ENCODE measurements at places on chromosomes 2 and 18.

DNA sequence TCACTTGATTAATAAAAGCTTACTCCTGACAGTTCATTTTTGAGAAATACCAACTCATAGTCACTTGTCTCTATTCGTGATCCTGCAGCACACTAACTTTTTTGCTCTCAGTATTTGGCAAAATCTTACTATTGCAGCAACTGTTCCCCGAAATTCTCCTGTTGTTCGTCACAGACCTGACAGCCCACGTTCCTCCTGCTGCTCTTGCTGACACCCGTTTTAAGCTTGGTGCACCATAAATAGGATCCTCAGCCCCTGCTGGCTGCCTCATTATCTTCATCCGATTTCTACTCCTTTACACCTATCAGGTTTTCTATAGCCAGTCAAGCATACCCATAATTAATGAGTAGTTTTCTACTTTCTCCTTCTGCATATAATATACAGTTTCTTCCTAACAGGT, 368.8 kb downstream of the PLCL1 start:
- DNase-seq, result no peak

DNA sequence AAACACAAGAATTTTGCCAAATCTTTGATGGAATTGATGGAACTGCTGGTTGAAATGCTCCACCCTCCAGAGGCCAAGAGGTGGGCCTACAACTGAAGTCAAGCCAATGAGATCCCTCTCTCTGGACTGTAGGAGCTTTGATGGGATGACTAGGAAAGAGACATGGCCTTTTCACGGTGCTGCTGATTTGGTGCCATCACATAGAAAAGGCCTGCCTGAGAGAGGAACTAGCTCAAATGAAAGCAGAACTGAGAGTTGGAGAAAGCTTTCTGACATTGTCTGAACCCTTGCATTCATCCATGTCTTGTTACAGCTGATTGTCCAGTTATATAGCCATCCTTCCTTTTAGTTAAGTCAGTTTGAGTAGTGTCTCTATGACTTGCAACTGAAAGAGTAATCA, 283.8 kb upstream of the LYPD1 start:
- no peak for DNase-seq

GRCh38 chr2:179424571-179424970, 159.9 kb upstream of the SESTD1 start:
- no peak for DNase-seq

GRCh38 chr2:10019602-10020400, 23.5 kb upstream of the KLF11 start:
- no peak for DNase-seq

- DNase-seq, result peak; percentile 34
These were observed 100.9 kb downstream of the BAZ2B start for GRCh38 chr2:159515441-159515840.

- DNase-seq, result no peak
These were observed at the start of gene SP5 for GRCh38 chr2:170715062-170715931. Gene SP5 (plus strand): TSS chr2:170715337. CDS start chr2:170715513, 176 bp downstream.

DNA sequence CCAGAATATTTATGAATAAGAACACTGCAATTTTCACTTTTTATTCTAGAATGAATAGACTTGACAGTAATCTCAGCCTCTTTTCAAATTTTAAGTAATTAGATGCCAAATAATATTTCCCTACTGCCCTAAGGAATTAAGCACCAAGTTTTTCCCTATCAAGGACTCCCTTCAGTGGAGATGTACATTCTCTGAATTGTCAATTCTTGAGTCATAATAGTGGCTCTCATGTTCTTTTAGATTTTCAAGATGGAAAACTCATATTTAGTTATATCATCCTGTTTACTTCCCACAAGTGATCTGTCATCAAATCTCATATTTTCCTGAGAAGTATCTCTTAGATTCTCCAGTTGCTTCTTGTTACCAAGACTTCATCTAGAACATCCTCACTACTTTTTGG, 1248.9 kb upstream of the CHAC2 start:
- no peak for DNase-seq

- no peak for DNase-seq
These were observed 56.6 kb downstream of the GDF7 start for GRCh38 chr2:20723543-20723942.

DNA sequence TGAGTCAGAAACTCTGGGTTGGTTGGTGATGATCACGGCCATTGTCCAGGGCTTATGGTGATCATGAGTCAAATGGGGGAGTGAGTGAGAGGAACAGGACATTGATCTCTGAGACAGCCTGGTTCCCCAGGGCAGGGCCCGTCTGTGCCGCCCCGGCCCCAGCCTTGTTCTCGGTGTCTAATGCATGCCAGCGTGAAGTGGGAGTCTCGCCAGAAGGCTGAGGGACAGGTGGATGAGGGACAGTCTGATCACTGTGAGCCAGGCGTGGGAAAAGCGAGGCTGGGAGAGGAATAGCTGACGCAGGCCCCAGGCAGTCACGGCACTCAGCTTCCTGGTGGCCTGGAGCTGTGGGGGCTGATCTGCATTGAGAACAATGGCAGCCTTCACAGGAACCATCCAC, 208.3 kb upstream of the HDAC4 start:
- DNase-seq, result no peak

DNA sequence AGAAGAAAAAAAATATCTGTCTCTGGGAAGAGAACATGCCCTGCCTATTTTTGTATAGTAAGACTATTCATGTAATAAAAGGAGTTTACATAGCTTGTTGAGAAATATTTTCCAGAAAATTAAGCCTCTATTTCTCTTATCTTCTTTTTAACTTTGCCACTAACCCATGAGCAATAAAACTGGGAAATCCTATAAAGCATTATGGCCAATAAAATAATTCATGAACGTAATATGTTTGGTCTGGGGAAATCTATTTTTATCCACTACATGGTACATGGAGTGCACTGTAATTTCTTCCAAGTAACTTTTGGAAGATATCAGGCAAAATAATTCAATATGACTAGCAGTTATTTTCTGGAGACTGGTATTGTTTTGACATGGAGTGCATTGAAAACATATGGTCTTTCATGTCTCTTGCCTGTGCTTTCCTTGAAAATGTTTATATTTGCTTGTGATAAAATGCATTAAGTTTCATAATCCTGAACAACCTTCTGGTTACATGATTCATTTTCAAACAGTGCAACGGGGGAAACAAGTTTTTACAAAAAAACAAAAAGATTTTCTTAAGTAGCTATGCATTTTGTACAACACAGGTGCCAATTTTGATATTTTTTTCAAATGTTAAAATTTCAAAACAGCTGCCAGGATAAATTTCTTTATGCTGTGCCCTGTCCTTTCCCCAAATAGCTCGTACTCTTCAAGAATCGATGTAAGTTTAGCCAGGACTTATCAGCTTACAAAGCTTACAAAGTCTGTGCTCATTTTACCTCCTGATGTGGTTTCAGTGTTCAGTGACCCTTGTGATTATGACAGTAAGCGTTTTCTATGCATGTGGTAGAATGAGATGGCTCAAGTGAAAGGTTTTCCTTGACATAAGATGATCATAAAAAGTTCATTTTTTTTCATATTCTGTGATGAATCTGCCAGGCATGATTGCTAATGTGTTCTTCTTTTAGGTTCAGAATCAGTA, 194.5 kb downstream of the UBE2E3 start:
- no peak for DNase-seq
